ENCODE measurements at places on chromosomes 5 and 9.

DNA sequence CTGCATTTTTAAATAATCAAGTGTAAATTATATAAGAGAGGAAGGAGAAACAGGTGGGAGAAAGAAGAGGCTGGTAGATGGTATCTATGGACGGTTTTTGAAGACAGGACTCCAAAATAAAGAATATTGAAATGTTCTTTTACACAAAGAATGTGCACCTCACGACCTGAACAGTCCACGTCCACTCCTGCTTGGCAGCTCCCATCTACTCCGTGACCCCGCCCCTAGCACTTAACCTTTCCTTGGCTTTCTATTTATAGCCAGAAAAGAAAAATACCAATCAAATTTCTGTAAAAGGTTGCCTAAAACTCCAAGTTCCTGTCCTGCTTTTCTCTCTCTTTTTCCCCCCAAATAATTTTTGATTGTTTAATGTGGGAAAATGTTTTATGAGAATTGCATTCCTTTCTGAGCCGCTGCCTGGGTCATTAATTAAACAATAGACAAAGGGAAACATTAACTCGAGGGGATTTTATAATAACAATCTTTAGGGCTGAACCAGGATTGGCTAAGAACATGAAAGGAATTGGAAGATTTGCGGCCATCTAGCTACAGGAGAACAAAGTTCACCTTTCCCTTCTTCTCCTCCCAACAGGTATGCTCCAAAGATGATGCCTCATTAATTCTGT lies 173.6 kb upstream of the MAP3K1 start:
- DNase-seq: no peak

- no peak for DNase-seq
These were observed 21.7 kb upstream of the SPDL1 start for GRCh38 chr5:169561893-169562292.

- DNase-seq: no peak
These were observed 159.8 kb upstream of the GAS1 start for GRCh38 chr9:87107072-87107471.

- no peak for DNase-seq
These were observed 7.7 kb upstream of the OCLN start for GRCh38 chr5:69484891-69485290.

DNA sequence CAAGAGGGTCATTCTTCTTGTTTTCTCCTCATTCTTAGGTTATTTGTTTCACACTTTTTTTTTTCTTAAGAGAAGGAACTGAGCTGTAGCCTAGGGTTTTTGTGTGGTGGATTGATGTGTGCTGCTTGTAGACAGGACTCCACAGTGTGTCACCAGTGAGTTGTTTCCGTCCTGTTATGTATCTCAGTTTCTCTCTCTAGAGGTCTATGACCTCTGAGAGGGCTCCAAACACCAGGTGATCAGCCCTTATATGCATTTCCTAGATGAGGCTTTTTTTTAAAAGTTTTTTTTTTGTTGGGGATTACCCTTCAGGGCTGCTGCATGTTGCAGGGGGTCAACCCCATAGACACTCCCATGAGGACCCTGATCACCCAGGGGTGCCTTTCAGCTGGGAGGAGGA lies 124.2 kb upstream of the MAST4 start:
- DNase-seq: no peak

Data from inflammatory macrophage treated with lipopolysaccharide for 1 hour (primary cell).